Stimulated activated CD4-positive, alpha-beta T cell treated with anti-CD3 and anti-CD28 coated beads, Interleukin-1b, Interleukin-23, amount 100 ng/mL, for 48 hours (primary cell): ENCODE measurements at places on chromosomes 1 and 21.

DNA sequence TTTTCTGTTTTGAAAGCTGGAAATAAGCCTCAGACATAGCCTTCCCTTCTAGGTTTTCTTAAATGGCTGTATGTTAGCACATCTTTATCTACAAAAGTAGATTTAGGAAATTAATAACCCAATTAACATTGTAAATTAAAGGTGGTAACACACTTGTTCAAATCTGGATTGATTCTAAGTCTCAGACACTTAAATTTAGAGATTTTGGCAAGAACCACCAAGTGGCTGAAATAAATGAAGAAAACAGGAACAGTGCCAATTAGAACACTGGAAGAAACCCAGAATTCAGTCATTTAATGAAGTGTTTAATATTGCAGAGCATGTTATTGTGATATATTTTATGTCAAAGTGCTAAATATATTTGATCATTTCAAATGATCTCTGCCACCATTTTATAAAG is 628.2 kb downstream of the USP25 start:
- no peak for DNase-seq

GRCh38 chr1:232248276-232248820 is 381.6 kb downstream of the SIPA1L2 start:
- DNase-seq: no peak

DNA sequence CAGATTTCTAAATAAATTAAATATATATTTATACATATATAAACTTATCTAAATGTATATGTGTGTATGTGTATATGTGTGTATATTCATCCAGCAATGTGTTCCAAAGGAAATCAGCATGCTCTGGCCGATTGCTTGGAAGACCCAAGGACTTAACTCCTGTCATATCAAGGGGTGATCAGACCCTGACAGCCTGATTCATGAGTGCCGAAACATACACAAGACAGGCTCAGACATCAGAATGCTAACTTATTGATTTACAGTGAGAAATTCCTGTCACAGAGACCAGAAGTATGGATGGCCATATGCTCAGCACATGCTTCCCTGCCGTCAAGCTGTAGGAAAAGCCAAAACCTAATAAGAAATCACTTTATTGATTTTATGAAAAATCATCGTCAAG is 545.1 kb upstream of the NR5A2 start:
- DNase-seq: no peak

DNA sequence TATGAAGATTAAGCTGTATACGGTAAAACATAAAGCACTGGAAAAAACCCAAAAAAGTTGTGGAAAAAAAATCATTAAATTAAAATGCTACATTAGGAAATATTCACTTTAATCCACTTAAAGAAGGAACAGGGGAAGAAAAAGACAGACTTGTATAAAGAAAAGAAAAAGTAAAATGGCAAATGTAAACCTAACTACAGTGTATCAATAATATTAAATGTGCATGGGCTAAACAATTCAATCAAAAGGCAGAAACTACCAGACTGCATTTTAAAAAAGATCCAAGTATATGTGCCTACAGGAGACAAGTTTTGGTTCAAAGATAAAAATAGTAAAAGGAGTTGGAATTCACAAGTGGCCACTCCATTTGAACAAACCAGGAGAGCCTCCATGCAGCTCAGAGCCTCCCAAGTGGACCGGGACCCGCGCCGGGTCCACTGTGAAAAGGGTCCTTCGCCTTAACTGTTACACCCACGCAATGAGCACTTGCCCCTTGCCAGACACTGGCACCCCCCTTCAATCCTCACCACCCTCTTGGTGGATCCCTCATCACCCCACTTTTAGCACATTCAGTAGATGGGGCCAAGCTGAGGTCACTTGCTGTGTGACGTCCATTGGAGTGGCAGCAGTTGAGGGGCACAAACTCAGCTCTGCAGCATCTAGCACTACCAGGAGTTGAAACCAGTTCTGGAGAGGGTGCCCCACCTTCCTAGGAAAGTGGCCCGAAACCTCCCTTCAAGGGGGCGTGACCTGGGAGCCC is 898 bp downstream of the C1orf174 start:
- DNase-seq: no peak

GRCh38 chr1:186283374-186283773 is 91.7 kb downstream of the TPR start:
- no peak for DNase-seq

- no peak for DNase-seq
Observed at GRCh38 chr21:46021398-46021797, 39.8 kb downstream of the COL6A1 start.

GRCh38 chr1:114290341-114290740 is 136.7 kb upstream of the SYT6 start:
- DNase-seq: no peak

- DNase-seq: no peak
Observed at GRCh38 chr1:39270368-39270767, 65.9 kb downstream of the MACF1 start.

DNA sequence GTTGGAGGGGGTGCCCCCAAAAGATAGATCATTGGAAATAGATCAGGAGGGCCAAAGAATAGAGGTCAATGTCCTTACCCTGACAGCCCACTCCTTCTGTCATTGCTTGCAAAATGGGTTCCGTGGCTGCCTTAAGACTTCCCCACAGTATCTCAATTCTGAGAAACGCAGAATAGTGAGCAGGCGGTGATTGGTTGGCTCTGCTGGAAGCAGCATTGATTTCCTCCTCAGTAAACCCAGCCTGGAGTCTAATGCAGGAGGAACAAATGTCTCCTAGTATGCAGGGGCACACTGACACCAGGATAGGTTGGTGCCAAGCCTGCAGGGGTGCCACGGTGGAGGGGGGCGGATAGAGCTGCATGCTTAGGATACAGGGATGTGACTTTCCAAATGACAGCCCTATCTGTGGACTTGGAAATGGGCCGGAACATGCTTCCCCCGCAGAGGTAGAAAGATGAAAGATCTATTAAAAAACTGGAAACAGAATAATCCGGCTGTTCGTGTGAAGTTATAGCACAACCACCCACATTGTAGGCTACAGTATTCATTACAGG is 76.9 kb downstream of the BRINP2 start:
- DNase-seq: no peak

GRCh38 chr1:3181956-3182355 is 113.0 kb downstream of the PRDM16 start:
- DNase-seq: no peak
